ENCODE measurements at places on chromosomes 1 and 21.
A peak's percentile ranks its signal among the peaks of the same experiment; 100 is the strongest.

GRCh38 chr1:210758761-210759160 is 375.2 kb downstream of the KCNH1 start:
- DNase-seq: no peak

DNA sequence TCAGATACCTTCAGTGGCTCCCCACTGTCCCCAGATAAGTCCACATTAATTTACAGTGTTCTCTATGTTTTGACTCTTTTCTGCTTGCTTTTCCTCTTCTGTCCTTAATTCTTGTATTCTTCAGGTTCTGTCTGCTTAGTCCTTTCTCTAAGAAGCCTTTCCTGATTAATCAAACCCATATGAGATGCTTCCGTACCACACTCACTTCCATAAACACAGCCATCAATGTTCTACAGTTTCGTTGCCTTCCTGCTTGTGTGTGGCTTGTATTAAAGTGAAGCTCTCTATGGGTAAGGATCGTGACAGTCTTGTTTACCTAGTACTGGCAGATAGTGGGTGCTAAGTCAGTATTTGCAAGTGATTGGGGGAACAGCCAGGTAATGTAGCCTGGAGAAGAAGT is 75.9 kb downstream of the PRDM2 start:
- no peak for DNase-seq

- no peak for DNase-seq
Measured at GRCh38 chr1:27968692-27969091, 8.9 kb downstream of the XKR8 start.

GRCh38 chr21:16420031-16420724 is 690.4 kb downstream of the USP25 start:
- DNase-seq: no peak

DNA sequence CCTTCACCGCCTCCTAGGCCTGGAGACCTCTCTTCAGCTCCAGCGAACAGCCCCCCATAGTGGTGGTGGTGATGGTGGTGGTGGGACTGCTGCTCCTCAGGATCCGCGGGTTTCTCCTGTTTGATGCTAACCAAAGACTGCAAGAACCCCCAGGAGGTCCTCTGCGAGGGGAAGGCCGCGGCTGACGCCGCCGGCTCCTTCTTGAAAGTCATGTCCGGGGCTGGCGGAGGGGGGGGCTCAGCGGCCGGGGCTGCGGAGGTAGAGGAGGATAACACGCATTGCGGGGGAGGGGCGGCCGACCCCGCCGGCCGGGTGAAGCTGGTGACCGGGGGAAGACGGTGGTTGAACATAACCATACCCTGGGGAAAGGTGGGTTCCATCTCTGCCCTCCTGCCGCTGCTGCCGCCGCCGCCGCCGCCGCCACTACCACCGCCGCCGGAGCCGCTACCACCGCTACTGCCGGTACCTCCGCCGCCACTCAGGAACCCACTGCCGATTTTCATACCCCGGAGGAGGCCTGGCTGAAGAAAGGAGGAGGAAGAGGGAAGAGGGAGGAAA is 554 bp downstream of the ZNF281 start:
- peak; percentile 45 for DNase-seq

DNA sequence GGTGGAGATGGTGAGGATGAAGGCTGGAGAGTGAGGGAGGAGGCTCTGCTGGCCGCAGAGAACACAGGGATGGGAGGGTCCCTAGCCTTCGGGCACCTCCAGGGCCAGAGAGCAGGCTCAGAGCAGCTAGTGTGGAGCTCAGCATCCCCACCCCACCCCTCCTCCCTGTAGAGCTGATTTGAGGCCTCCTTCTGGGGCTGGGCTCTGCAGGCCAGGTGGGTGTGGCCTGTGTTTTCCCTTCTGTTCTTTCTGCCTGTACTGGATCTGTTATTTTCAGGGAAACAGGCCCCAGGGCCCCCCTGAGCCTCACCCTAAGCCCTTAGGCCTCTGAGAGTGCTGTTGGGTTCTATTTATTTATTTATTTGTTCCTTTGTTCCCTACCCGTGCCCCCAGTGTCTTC is 44.8 kb downstream of the TMCC2 start:
- DNase-seq: no peak

DNA sequence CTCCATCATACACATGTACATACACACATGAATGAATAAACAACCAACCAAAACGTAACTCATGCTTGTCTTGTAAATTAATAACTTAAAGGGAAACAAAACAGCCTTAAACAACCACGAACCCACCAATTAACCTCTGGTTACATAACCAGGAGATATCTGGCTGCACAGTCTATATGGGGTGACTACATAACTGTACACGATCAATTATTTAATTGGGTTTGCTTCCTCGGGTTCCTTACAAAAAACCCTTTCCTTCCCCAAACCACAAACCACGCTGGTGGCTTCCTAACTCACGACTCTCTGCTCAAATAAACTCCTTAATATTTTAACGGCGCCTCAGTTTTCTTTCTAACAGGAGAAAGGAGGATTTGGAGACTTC is 744 bp downstream of the ZNF670 start:
- DNase-seq: no peak

DNA sequence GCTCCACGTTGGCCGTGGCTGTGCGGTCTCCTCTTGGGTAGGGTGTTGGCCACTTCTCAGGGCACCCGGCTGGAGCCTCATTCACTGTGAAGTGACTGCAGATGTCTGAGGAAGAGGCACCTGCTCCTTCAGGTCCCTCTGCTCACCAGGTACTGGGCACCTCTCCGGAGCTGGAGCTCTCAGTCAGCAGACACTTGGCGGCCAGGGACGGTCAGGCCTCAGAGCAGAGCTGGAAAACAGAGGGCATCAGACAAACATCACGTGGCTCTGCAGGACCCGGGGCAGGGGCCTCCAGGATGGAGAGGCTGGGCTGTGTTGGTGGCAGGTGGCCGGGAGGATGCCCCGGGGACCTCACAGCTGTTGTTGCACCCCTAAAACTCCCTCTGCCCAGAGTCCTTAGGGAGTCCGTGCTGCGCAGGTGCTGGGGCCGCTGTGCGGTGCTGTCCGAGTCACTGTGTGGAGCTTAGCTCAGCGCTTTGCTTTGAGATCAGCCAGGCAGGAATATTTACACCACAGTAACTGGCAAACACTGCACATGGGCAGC is 59.7 kb downstream of the SLX9 start:
- DNase-seq: no peak

- DNase-seq: no peak
Measured at GRCh38 chr1:198890214-198890930, 251.5 kb downstream of the PTPRC start.

GRCh38 chr1:161013488-161014230 is 7.3 kb downstream of the F11R start:
- peak; percentile 37 for DNase-seq

GRCh38 chr1:193799371-193799770 is 613.0 kb upstream of the B3GALT2 start:
- DNase-seq: no peak

DNA sequence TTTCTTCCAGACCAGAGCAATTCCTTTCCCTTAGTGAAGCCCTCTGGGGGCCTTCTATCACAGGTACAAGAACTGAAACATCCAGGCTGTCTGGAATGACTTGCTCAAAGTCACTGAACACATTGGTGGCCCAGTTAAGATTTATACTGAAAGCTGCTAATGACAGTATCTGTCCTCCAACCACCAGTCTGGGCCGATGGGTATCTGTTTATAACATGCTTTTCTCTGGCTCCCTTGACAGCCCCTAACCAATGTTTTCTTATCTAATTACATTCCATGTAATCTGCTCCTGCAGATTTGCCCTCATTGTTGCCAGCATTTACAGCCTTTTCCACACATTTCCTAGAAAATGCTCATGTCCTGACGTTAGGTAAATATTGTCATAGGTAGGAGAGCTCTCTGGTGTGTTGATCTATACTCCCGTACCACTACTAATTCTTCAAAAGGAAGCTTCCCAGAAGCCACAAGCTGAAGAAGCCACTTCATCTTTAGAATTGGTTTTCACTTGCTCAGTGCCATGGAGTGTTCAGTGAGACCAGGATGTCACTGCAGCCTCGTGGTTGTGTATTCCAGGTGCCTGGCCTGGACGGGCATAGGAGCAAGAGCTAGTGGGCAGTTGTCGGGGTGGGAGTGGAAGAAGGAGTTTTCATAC is 163.9 kb downstream of the TSEN15 start:
- no peak for DNase-seq

DNA sequence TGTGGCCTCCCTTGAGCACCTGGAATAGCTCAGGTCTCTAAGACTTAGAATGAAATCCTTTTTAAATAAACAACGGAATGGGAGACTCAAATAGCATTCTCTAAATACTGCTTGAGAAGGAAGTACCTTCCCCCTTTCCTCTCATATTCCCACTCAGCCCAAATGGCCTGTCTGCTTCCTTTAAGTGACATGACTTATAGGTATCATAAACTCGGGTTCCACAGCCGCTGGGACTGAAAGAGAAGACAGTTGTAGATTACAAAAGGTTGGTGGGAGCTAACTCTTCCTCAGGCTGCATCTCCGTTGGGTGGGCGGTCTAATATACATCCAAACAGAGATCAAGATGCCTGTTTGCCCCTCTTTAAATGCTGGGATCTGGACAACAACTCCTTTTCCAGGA is 1.2 kb upstream of the HMCN1 start:
- DNase-seq: no peak

- DNase-seq: no peak
Measured at GRCh38 chr1:161145832-161146231, 7.9 kb upstream of the UFC1 start.

- peak; percentile 19 for DNase-seq
Measured at GRCh38 chr1:26697978-26698849, 2.4 kb downstream of the ARID1A start.

- no peak for DNase-seq
Measured at GRCh38 chr1:233355841-233356704, 28.5 kb downstream of the MAP3K21 start.

GRCh38 chr1:187763976-187764375 is 935.2 kb downstream of the PLA2G4A start:
- DNase-seq: no peak

DNA sequence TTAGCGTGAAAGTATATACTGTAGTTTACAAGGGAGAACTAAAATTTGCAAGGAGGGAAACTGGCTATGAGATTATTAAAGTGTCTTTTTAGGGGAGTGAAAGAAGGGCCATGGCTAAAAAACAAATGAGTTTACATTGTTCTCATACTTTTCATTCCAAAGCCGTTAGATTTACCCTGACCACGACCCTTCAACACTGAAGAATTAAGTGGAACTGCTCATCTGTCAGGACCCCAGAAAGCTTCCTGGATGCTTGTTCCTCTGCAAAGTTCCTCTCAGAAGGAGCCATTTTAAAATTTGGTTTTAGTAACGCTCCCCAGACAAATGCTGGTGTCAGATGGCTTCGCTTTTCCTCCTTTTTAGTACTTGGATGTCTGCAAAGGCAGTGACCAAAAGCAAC is 82.7 kb upstream of the ZBTB18 start:
- no peak for DNase-seq

- DNase-seq: no peak
Measured at GRCh38 chr1:170303034-170303433, 157.3 kb downstream of the NTMT2 start.

GRCh38 chr1:28934676-28935075 is 20.3 kb downstream of the EPB41 start:
- DNase-seq: no peak

DNA sequence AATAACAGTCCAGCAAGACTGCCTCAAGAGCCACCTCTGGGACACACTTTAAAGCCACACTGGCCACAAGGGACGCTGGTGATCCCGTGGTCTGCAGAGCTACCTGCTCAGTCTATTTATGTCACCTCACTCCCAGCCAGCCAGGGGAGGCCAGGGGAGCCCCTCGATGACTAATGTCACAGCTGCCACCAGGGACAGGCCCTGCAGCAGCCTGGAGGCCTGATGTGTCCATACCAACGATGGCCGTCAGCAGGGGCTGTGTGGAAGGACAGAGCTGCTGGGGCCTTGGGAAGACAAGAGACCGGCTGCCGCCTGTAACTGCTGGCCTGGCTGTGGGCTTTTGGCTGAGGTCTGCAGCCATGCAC is 71.0 kb downstream of the SIK1 start:
- no peak for DNase-seq

GRCh38 chr1:162639718-162640117 is 7.5 kb downstream of the DDR2 start:
- no peak for DNase-seq

GRCh38 chr1:207822602-207823451 is 71.0 kb downstream of the CD46 start:
- DNase-seq: peak; percentile 80

DNA sequence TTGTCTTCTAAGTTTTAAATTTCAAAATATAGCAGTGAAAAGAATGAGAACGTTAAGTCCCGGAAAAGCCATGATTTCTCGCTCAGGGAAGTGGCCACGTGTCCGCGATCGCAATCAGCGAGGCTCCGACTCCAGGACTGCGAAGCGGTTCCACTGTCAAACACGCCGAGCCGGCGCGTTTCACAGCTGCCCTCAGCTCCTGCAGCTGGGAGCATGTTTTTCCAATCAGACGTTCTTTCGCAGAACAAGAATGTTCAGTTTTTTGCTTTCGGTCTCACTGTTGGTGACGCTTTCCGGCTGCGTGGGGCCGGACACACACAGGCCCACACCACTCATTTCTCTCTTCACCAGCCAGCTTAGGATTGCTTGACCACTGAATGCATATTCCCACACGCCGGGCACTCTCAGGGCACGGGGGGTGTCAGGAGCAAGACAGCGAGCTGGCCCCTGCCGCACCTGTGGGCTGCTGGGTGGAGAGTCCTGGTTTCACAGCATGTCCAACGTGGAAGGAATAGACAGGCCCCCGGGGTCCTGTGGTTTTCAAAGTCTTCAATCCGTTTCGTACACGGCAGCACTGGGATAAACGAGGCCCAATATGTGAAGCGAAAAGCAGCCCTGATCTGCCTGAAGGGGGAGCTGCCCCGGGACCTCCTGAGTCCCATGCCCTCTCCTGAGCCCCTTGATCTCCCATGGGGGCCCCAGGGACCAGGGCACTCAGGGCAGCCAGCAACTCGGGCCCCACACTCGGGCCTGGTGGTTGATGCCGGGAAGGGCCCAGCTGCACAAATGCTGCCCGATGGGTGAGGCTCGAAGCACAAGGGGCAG is 47.3 kb upstream of the COL18A1 start:
- DNase-seq: no peak

DNA sequence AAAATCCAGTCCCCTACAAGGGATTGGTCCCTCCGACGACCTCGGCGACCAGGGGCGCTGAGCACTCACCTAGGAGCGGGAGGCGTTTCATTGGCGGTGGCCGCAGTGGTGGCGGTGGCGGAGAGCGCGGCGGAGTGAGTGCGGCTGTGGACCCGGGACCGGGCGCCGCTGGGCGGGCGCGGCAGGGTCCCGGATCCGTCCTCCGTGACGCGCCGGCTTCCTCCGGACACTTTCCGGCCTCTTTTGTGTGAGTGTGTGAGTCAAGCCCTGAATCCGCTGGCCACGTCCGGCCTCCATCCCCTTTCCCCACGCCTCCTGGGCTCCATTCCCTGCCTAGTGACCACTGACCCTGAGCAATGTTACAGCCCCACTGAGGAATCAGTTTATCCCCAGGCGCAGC is at the start of gene ADGRL4:
Gene ADGRL4, minus strand, starts transcription at position 167 of the 400 bp plus-strand sequence. Its CDS starts 76 bp downstream, at position 91.
- no peak for DNase-seq

GRCh38 chr1:58104960-58105359 is 441.6 kb downstream of the OMA1 start:
- DNase-seq: no peak

- DNase-seq: no peak
Measured at GRCh38 chr1:240401731-240402130, 210.2 kb downstream of the GREM2 start.

GRCh38 chr1:67726224-67726623 is 41.2 kb downstream of the GADD45A start:
- DNase-seq: no peak
